ENCODE measurements at places on chromosomes 11 and 22. TPM values are rescaled to one million over a fixed set of nuclear protein-coding genes. Genes with fewer than 3 reads are reported as not detected.

ISX gene
- total RNA-seq = not detected

C11orf87 gene
- total RNA-seq = not detected

DEFB131B gene
- not detected for total RNA-seq

KCNJ5 gene
- total RNA-seq = 0.20 TPM

CRYAB gene
- total RNA-seq = not detected

RIMBP3B gene
- total RNA-seq = 0.89 TPM

TRIM29 gene
- total RNA-seq = not detected

MS4A7 gene
- 1.6 TPM for total RNA-seq

ATP6V1E1 gene
- total RNA-seq = 84.9 TPM

LRRC75B gene
- total RNA-seq = 3.2 TPM

PTPRCAP gene
- 371 TPM for total RNA-seq

DTX4 gene
- total RNA-seq = 0.47 TPM

ADSL gene
- total RNA-seq = 93.9 TPM

CARD18 gene
- not detected for total RNA-seq

RBFOX2 gene
- total RNA-seq = 1.1 TPM

NOX4 gene
- total RNA-seq = not detected

MS4A15 gene
- total RNA-seq = not detected

ENDOD1 gene
- total RNA-seq = 23.8 TPM

TRIM49 gene
- not detected for total RNA-seq

RHOD gene
- total RNA-seq = 0.54 TPM

MAPK11 gene
- 8.5 TPM for total RNA-seq

EXPH5 gene
- 2.5 TPM for total RNA-seq

SPDYC gene
- total RNA-seq = not detected

SHANK2 gene
- total RNA-seq = not detected

ARHGAP20 gene
- total RNA-seq = 0.14 TPM

ARHGAP42 gene
- total RNA-seq = not detected

HEPN1 gene
- not detected for total RNA-seq

HBG1 gene
- total RNA-seq = not detected

GVQW3 gene
- total RNA-seq = 4.5 TPM

SLC17A6 gene
- not detected for total RNA-seq

KDM4D gene
- 1.3 TPM for total RNA-seq

TP53I11 gene
- 13.7 TPM for total RNA-seq

SLC37A2 gene
- total RNA-seq = 3.5 TPM

MYRF gene
- 3.4 TPM for total RNA-seq

APOA1 gene
- total RNA-seq = 0.44 TPM

RBMXL2 gene
- not detected for total RNA-seq

PGR gene
- not detected for total RNA-seq

IGSF9B gene
- total RNA-seq = 99.7 TPM

C22orf31 gene
- total RNA-seq = not detected

OR5P2 gene
- total RNA-seq = not detected

FGF19 gene
- not detected for total RNA-seq

TLCD5 gene
- 0.86 TPM for total RNA-seq

Data from activated naive CD8-positive, alpha-beta T cell treated with anti-CD3 and anti-CD28 coated beads, Interleukin-2, amount 10 ng/mL, durations not matched to agents 7 days and 5 days (primary cell).